ENCODE measurements at places on chromosomes 4 and X. TPM values are rescaled to one million over a fixed set of nuclear protein-coding genes. Genes with fewer than 3 reads are reported as not detected.

DNA sequence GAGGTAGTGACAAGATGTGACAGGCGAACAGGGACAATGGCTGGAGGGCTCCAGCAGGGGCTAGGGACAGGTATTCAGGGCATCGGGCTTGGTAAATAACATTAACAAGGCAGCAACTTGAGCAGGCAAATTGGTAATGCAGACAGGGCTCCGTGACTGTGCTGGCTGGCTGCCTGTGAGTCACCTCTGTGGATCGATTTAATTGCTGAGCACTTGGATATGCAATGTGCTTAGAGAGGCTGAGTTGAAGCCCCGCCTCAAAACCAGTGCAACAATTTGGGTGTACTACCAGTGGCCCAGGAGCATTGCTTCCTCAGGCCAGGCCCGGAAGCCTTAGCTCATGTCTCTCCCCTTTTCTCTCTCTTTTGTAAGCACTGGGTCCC is 19.5 kb downstream of the CNGA2 start:
- peak; percentile 10 for DNase-seq

GRCh38 chr4:93718233-93718632 is 110.3 kb upstream of the ATOH1 start:
- DNase-seq: no peak

GRCh38 chrX:151398346-151398745 is 1.3 kb downstream of the VMA21 start:
- DNase-seq: no peak

DNA sequence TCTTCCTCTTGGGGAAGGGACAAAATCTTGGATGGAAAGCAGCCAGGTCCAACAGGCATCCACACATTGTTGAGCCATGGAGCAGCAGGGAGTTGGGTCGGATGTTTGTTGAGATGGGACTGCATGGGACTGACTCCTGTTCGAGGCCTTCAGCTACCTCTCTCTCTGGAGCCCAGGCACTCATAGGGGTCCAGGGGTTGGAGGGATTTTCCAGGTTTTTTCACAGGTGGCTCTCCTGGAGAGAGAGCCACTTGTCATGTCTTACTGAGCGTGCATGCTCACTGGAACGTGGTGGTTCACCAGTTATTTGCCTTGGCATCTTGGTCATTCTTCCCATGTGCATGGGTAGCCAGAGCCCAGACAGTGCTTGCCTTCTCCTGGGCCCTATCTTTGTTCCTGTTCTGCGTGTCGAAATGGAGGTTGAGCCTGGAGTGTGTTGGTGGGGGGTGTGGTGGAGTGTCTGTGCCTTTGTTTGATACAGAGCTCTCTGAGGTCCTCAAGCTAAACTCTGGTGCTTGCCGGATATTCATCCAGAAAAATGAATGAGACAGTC is 60.6 kb downstream of the NBDY start:
- DNase-seq: no peak

GRCh38 chrX:24466025-24466424 is 939 bp downstream of the PDK3 start:
- no peak for DNase-seq

DNA sequence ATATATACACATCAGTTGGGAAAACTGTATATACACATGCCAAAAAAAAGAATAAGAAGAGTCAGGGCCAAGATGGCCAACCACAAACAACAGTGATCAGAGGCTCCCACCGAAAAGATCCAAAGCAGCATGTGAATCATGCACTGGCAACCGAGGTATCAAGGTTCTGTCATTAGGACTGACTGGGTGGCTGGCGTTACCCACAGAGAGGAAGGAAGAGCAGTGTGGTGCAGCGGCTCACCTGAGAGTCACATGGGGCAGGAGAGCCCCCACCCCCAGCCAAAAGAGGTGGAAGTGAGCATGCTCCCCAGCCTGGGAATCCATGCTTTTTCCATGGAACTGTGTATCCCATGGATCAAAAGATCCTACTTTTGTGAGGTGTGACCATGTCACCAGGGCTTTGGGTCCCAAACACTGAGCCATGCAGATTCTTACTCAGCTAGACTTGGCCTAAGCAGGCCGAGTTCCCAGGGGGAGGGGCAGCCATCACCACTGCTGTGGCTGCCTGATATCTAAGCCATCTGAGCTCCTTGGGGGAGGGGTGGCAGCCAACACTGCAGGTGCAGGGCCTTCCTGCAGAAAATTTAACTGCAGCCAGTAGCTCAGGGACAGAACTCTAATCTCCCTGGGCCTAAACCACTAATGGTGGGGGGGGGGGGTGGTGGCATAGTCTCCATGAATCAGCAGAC is 52.8 kb downstream of the P2RY10 start:
- no peak for DNase-seq

DNA sequence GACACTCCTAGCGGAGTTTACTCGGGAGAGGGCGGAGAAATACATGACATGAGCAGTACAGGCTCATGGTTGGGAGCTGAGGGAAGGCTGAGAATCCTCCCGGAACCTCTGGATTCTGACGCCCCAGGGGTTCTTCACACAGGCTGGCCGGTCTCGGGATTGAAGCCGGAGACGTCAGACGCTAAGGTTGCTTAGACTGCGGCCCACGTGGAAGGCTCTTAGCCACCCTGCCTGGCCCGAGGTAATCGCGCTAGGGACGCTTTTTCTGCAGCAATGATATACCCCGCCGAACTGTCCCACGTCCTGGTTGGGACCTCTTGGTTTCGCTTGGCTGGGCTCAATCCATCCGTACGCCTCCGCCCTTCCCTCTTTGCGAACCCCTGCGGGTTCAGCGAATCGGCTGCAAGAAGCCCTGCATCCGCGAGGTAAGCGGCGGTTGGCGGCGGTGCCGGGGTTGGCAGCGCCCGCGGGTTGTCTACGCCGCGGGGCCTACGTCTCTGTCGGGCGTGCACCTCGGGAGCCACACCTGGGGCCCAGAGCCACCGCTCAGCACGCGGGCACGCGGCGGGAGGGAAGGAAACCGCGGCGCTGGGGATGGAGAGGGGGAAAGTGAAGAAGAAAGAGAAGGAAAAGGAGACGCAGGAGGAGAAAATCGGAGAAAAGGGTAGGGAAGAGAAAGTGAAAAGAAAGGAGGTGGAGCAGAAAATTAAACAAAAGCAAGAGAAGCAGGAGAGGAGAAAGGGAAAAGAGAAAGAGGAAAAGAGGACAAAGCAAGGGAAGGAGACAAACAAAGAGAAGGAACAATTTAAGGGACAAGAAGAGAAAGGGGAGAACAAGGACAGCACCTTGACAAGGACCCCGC is at the start of gene ARL9:
TSS of gene ARL9 (plus strand) at position 523 of the 862 bp plus-strand sequence. CDS start at position 595, 72 bp downstream.
- no peak for DNase-seq

GRCh38 chr4:31651541-31651940 is 931.4 kb downstream of the PCDH7 start:
- DNase-seq: no peak

- no peak for DNase-seq
Observed at GRCh38 chr4:40682290-40683101, 52.8 kb upstream of the RBM47 start.

DNA sequence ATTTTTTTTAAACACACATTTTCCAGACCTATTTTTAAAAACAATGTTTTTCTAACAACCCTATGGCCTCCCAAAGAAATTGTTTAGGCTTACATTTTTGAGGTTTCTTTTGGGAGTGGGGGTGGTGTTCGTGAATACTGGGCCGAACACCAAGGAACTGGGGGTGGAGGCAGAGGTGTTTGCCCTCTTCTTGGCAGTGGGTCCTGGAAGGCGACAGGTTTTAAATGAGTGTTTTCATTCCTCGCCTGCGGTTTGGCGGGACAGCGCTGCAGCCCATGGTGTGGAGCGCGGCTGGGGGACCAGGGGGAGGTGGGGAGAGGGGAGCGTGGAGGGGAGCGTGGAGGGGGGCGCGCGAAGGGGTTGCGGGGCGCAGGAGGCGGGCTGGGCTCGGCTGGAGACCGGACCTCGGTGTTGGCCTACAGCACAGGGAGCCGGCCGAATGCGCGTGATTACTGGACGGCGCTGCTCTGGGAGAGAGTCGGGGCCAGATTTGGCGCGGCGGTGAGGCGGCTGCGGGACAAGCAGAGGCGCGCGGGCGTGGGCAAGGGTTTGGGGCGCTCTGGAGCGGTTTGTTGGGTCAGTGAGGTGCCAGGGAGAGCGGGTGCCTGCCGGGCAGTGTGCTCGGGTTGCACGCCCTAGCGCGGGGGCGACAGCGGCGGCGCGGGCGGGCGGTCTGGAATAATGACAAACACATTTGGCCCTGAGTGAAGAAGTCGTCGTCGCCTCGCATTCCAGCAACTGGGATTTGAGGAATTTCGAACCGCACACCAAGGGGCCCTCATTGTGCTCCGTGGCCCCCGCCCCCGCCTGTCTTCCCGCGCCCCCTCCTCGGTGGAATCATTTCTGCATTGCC is 764 bp downstream of the PDGFRA start:
- DNase-seq: no peak

DNA sequence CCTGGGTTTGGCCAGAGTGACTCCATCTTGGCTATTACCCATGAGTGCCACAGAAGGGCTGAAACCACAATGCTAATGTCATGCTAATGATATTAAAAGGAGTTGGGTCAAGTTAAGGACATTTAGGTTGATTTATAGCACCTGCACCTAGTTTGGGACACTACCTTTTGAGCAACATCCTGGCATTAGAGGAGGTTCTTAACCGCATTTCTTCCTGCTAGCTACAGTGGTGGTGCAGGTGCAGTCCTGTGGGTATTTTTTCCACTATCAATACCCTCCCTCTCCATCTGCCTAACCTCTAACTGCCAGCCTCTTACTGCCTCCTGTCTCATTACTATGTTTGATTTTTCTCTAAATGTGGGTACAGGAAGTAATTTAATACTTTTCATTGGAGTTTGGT is 1276.1 kb downstream of the FSTL5 start:
- no peak for DNase-seq

- DNase-seq: no peak
Observed at GRCh38 chr4:55546506-55546755, 278 bp downstream of the CLOCK start.

GRCh38 chrX:2614911-2615310 is 76.2 kb upstream of the CD99 start:
- DNase-seq: peak; percentile 32

- no peak for DNase-seq
Observed at GRCh38 chrX:148914783-148915182, 414.4 kb downstream of the AFF2 start.

DNA sequence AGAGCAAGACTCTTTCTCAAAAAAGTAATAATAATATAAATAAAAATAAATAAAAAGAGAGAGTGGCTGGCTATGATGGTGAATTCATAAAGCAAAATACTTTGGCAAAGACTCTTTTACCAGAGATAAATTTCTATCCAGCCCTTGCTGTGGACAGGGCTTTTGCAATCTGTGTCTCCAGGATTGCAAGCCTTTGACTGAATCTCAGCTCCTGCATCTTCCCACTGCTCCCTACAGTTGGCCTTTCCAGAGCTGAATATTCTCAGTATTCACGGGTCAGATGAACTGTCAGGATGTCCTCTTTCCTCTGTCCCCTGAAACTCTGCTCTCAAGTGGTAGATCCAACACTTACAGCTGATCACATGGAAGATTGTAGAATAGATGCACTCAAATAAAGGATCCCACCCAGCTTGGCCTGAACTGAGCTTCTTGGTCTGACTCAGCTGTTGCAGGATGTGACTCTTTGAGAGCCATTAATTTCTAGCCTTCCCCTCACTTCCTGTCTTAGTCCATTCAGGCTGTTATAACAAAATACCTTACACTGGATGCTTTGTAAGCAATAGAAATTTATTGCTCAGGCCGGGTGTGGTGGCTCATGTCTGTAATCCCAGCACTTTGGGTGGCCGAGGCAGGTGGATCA is 123.4 kb upstream of the GUCY1A1 start:
- peak; percentile 49 for DNase-seq

- no peak for DNase-seq
Observed at GRCh38 chr4:126592088-126592487, 1040.7 kb upstream of the INTU start.

DNA sequence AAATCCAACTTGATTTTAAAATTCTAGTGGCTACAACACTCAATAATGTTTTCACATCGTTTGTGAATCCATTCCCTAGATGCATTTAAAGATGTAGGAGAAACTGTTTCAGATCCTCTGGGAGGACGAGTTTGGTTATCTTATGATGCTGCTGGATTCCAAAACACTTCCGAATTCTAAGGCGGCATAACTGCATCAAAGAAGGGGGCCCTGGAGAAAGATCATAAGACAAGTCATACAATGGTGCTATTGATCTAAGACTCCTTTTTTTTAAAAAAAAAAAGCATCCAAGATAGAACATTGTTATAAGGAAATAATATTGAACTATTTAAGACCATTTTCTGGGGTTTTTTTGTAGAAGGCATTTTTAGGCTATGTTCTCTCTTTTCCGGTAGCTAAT is 25.5 kb downstream of the ASB9 start:
- no peak for DNase-seq

DNA sequence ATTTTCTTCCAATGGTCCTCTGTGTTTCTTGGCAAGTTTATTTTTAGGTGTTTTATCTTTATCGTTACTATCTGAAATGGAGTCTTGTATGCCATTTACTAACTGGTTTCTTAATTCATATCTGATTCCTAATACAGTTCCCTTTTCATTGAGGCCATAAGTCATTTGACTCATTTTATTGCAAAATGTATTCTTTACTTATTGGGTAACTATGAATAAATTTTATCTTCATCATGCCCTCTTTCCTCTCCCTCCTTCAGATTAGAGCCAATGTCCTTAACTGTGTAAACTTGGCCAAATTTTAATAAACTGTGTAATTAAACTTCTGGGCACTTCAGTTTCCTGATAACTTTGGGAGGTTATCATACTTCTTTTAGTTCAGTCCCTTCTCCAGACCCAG is 19.3 kb upstream of the MSMO1 start:
- DNase-seq: no peak

GRCh38 chr4:8359193-8359592 is 81.3 kb downstream of the ACOX3 start:
- no peak for DNase-seq

DNA sequence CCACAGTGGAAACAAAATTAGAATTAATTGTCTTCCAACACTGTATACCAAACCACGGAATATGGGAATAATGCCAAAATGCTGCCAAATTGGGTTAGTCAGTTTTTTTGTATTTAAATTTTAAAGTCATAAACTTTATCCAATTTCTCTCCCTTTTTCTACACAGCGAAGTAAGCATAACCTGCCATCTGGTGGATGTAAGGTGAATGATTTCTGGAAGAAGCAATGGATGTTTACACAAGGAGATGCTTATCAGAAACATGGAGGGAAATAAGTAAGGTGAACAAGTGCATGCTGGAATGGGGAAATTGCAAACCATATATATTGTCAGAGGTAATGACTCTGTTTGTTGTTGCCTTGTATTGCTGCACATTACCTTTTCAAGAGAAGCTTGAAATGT is 691.9 kb downstream of the TECRL start:
- peak; percentile 5 for DNase-seq

GRCh38 chr4:73919691-73920090 is 50.5 kb downstream of the CXCL1 start:
- no peak for DNase-seq

The GABRG1 gene
- total RNA-seq: not detected

The CEP135 gene
- 6.7 TPM for total RNA-seq

The AFAP1 gene
- 54.4 TPM for total RNA-seq

The PTPN13 gene
- 20.1 TPM for total RNA-seq

The CPXCR1 gene
- not detected for total RNA-seq

The CLDN22 gene
- not detected for total RNA-seq

The FRMPD4 gene
- 0.08 TPM for total RNA-seq

The TNMD gene
- total RNA-seq: not detected

The TXLNG gene
- 10.9 TPM for total RNA-seq

The GUCY2F gene
- not detected for total RNA-seq

The ENOPH1 gene
- 55.3 TPM for total RNA-seq

The STARD8 gene
- total RNA-seq: 1.8 TPM

The ADAMTS3 gene
- 3.5 TPM for total RNA-seq

The CD99 gene
- total RNA-seq: 155 TPM

The GAGE13 gene
- total RNA-seq: not detected

The CLDN34 gene
- total RNA-seq: not detected

The CPE gene
- total RNA-seq: 8.9 TPM

The PCYT1B gene
- 1.8 TPM for total RNA-seq

The PAGE5 gene
- not detected for total RNA-seq

The NAT8L gene
- 9.0 TPM for total RNA-seq

Data from kidney epithelial cell (primary cell).